ENCODE measurements at places on chromosomes 7 and 10.

DNA sequence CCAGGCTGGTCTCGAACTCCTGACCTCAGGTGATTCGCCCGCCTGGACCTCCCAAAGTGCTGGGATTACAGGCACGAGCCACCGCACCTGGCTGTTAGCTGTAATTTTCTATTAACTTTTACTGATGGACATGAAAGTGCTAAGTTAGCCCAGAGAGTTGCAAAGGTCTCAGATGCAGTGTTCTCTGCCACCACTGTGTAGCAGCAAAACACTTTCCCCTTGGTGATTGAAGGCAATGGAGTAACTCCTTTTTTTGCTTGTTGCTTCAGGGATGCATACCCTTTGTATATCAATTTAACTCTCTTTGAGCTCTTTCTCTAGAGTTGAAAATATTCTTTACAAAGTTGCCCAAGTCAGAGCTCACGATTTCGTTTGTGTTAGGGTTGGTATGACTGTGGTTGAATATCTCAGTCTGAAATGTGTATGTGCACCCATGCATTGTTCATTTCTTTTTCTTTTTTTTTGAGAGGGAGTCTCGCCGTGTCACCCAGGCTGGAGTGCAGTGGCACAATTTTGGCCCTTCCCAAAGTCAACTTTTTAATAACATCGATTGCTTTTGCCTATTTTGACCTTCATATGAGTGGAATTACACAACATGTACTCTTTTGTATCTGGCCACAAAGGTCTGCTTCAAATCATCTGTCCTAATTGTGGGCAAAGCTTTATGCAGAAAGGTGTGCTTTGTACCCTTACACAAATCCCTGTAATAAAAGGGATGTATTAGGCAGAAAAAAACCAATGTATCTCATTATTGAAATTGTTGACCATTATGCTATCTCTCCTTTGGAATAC is 52.6 kb downstream of the GTF2I start:
- ATAC-seq = no peak

DNA sequence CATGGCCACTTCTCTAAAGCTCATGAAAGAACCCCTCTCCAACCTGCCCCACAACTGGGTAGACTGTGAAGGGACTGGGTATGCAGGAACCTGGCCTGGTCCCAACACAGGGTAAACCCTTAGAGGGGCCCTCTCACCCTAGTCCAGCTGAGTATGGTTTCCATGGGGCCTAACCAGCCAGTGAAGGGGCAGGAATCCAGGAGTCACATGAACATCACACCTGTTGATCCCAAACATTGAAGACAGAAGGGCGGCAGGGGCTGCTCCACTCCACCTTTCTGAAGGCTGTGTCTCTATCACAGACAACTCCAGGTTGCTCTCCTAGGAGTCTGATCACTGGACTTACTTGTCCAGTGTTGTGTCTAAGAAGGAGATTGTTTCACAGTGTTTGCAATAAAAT is 30.8 kb downstream of the GRID1 start:
- no peak for ATAC-seq

DNA sequence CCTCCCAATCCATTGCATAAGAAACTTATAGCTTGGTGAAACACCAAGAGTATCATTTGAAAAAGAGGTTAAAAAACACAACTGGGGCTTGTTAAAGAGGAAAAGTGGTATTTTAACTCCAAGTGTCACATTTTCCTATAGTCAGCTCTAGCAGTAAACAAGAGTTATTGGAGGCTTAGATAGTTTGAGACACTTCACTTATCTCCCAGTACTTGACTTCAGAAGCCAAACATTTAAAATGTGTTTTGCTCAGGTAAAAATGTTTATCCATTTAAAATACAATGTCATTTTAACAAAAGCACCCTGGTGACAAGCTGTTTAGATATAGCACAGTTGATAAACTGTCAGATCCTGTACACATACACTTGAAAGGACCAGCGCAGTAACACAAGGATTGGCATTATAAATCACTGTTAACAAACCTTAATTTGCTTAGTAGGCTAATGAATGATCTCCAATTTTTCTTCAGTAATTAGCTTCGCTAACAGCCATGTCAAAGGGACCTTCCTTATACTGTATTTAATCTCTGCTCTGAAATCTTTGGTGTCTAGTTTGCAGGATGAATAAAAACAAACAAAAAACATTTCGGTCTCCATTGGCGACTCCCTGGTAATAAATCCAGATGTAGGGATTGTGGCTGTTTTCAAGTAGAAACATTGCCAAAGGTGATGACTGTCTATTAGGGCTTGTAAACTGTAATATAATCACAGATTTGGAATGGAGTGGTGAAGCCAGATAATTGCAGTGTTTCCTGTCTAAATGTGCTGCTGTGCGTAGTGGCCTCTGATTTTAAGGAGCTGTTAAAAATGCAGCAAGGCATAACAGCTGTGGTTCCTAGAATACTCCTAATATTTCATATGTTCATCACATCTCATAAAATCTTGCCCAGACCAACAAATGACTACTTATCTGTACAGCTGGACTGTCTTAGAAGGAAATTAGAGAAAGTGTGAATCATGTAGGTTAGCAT is 545.1 kb downstream of the AUTS2 start:
- peak; percentile 50 for ATAC-seq

GRCh38 chr10:59536167-59537014 is 173.3 kb downstream of the SLC16A9 start:
- peak; percentile 95 for ATAC-seq

DNA sequence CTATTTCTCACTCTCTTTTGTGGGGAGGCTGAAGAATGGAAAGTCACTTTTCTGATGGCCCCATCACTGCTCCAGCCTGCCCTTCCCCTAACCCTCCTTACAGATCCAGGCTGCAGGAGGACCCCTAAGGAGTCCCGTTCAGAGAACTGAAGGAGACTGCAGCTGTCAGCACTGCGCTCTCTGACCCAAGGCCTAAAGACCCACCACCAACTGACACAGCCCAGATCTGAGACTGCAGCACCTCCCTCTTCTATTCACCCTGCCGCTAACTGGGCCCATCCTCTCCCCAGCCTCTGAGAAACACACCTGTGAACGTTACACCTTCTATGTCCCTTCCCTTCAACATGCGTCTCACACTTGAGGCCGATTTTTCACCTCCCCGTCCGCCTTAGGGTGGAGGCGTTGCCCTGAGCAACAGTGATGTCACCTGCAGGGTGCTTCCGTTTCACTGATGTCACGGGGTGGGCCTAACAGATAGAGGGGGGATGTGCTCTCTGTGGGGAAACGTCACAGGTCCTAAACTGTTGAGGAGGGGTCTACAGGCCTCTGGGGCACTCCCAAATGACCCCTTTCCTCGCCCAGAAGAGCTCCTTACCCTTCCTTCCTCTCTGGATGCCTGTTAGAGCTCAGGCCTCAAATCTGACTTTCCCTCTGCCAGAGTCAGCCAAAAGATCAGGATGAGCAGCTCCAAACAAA is 5.1 kb downstream of the ITPRIP start:
- no peak for ATAC-seq

DNA sequence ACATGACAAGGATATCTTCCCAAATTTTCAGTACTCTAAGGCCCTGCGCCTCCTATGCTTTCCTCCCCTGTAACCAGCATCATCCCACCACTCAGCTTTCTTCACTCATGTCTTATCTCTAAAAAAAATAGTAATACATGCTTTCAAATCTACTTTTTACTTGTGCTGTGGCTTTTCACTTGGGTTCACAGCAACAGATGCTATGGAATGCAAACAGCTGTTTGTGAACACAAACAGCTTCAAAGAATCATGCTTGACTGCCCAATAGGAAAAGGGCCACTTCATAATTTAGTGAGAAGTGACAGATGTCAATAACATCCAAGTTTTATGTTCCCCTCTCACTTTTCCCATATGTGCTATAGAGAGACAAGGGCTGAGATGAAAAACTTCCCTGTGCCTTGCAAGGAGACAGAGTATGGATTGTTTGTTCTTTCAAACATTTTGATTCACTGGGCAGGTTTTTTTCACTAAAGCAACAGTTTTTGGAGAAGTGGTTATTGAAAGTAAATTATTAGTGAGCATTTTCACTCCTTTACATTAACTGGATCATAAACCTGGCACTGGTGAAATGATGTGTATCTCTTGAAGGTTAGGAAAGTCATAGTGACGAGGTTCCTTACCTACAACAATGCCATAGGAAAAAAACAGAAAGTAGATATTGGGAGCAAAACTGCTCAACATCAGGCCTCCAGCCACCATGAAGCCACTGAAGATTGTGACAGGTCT is 37.3 kb downstream of the SLC16A9 start:
- no peak for ATAC-seq

GRCh38 chr10:78911533-78912340 is 157.0 kb upstream of the ZMIZ1 start:
- ATAC-seq = no peak

GRCh38 chr10:125316436-125316835 is 156.1 kb upstream of the CTBP2 start:
- ATAC-seq = no peak

- no peak for ATAC-seq
Measured at GRCh38 chr10:43111101-43111500, 27.1 kb upstream of the CSGALNACT2 start.

DNA sequence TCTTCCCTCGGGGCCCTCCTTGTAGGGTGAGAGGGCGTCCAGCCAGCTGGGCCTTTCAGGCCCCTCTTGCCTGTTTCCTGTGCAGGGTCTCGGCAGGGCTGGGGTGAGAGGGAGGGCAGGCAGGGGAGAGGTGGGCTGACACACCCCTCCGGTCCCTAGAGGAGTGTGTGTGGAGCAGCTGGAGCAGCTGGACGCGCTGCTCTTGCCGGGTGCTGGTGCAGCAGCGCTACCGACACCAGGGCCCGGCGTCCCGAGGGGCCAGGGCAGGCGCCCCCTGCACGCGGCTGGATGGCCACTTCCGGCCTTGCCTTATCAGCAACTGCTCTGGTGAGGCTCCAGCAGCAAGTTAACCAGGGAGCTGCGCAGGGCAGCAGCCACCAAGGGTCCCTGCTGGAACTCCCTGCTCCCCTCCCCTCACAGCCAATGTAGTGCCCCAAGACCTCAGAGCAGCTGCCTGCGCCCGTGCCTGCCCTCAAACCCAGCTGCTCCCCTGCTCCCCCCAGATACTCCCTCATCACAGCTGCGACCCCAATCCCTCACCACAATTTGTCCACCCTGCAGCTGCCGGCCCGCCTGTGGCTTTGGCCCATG is 15.7 kb upstream of the ZNF862 start:
- no peak for ATAC-seq

DNA sequence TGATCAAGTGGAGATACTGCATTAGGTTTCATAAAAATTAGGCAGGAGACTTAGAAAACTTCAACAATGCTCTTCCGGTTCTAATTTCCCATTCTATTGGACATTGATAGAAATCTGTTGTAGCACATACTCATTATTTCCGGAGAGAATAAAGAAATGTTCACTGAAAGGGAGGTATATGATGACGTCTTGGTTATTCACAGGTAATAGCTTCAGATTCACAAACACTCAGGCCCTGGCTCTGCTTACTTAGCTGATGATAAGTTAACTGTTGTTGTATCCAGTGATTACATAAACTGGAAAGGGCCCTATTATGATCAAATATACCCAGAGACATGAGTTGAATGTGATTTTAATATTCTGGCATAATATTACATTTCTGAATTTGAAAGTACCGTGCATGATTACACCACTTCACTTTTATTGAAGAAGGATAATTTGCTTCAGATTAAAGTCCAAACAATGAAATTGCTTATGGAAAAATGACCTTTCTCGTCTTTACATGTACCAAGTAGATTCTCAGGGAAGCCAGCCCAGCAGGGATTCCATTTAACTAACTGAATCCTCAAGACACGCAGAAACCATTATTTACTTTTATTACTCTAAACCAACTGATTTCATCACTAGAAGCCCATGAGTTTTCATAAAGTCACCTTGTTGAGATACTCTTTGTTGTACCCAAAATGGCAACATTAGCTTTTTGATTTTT is 288.0 kb upstream of the PITRM1 start:
- no peak for ATAC-seq

- ATAC-seq = no peak
Measured at GRCh38 chr10:133295426-133296320, 13.0 kb downstream of the TUBGCP2 start.

- ATAC-seq = no peak
Measured at GRCh38 chr10:48505394-48506112, 99.3 kb downstream of the ARHGAP22 start.

- ATAC-seq = no peak
Measured at GRCh38 chr10:48778193-48778857, 93.7 kb downstream of the WDFY4 start.

DNA sequence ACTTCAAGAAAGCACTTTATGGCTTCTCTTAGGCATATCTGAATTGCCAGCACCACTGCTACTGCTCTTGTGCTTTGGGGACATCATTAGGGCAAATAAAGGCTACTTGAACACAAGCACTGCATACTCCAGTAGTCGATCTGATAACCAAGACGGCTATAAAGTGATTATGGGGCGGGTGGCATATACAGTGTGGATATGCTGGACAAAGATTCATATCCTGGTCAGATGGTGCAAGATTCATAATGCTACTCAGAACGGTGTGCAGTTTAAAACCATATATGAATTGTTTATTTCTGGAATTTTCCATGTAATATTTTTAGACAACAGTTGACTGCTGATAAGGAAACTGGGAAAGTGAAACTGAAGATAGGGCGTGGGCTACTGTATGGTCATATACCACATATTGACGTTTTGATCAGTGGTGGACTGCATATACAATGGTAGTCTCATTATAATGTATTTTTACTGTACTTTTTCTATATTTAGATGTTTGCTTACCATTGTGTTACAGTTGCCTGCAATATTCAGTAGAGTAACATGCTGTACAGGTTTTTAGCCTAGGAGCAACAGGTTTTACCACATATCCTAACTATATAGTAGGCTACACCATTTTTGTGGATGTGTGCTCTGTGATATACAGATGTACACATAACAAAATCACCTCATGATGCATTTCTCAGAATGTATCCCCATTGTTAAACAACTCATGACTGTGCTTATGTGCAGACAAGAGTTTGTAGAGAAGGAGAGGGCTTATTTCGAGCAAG is 15.2 kb downstream of the ANLN start:
- ATAC-seq = no peak

- peak; percentile 92 for ATAC-seq
Measured at GRCh38 chr10:3452683-3453361, 280.2 kb upstream of the PITRM1 start.

DNA sequence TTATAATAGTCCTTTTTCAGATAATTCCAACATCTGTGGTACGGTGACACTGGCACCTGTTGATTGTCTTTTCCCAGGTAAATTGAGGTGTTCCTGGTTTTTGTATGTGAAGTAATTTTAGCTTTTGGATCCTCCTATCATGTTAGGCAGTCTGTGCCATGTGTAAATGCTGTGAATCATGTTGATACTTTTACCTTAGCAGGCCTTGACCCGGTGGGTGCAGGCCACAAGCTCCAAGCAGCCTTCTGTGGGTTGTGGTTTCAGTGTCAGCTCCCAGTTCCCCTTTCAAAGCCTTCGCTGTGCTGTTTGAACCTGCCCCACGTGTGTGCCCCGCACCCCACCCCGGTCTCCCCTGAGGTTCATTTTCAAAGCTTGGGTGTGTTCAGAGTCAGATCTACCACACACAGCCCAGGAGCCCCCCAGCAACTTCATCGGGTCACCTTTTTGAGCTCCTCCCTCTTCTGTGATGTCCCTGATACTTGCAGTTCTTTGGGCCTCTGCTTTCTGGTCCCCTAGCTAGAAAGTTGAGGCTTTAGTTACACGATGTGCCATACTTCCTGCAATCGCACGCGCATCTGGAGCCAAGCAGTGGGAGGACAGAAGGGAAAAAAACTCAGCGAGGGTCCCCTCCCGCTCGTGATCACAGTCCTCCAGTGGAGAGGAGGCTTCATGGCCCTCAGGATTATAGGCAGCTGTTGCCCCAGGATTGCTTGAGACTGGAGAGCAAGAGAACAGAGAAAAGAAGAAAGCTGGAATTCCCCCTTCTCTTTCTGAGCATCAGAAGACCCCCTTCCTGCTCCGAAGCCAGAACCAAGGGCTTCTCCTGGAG is 8.7 kb upstream of the BHLHA15 start:
- ATAC-seq = no peak

Data from gastroesophageal sphincter (tissue), 4 donors.